Amniotic epithelial cell (primary cell): ENCODE measurements at places on chromosomes 1 and 21.

DNA sequence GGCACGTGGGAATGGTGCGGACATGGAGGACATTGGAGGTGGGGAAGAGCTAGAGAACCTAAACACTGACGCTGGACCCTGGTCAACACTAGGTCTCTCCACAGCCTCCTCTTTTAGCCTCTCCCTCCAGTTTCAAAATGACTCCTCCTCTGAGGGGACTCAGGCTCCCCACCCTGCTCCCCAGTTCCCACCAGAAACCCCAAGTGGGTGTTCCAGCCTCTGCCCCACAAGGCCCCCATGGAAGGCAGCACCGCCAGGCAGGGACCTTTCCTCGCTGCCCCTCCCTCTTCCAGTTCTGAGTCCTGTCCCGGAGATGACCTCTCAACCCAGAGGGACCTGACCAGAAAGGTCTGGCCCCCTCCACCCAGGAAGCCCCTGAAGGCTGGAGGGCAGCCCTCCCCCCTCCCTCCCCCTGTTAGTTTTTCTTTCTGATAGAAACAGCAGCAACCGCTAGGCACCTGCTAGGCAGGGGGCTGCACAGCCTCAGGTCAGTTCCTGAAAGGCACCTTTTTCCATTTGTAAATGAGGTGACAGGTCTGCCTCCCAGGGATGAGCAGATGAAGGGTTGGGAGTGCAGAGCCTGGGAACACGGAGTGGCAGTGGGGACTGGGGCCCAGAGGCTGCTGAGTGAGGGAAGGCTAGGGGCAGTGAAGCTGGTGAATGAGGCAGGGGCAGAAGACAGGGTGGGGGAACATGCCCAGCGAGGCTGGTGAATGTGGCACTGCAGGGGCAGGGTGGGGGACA lies 9.3 kb upstream of the ITGB2 start:
- no peak for DNase-seq

DNA sequence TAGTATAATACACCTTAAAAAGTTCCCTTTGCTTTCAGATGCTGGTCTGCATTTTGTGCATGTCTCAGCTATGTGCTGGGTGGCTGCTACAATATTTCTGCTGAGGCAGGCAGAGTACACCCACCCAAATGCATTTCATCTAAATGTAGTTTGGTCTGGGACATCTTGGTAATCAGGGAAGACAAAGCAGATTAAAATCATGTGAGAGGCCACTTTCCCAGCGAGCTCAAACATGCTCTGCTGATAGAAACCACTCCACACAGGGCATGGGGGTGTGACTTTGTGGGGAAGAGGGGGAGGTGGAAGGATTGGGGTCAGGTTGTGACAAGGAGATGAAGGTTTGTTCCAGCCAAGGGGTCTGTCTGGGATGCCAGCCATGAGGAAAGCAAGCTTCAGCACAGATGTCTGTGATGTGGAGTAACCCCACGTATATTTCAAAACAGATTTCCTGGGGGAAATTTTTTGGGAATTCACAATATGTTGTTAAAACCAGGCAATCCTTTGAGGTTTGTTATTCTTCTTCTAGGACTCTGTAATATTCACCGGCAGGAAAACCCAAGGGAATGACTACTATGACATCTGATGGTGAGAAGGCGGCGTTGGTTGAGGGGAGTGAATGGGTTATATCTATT lies 255.1 kb upstream of the FGGY start:
- peak; percentile 66 for DNase-seq

DNA sequence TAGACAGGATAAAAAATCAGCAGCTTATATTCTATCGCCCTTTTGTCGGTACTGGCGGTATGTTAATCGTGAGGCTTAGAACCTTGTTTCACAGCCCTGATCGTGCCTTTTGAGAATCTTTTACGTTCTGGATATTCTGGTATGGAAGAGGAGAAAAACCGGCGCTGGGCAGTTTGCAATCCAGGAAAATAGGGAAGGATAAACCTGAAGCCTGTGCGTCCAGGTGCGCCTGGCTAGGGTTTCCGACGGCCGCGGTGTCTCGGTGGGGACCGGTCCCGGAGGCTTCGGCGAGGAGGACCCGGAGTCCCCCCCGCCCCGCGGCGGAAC lies 258 bp upstream of the SYPL2 start:
- DNase-seq, result no peak

- DNase-seq, result no peak
Measured at GRCh38 chr1:228765168-228765946, 30.1 kb downstream of the RHOU start.

DNA sequence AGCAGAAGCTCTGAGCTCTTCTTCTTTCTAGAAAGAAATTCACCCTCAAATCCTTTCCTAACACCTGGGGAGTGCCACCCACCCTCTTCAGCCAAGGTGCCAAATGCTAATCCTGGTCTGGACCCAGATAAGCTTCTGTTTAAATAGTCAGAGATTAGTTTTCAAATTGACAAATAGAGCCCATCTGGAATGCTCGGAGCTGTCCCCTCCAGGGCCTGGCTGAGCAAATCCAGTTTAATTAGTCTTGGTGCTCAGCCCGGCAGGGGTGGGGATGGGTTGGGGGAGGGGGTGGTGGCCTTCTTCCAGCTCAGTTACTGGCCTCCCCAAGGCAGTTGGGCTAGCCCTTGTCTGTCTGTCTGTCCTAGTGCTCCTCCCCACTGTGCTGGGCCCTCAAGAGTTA lies 269.5 kb downstream of the GRIK3 start:
- no peak for DNase-seq

- DNase-seq, result no peak
Measured at GRCh38 chr1:27364696-27365371, 1.9 kb downstream of the MAP3K6 start.

GRCh38 chr1:39158327-39159086 lies 46.0 kb upstream of the MACF1 start:
- peak; percentile 70 for DNase-seq

DNA sequence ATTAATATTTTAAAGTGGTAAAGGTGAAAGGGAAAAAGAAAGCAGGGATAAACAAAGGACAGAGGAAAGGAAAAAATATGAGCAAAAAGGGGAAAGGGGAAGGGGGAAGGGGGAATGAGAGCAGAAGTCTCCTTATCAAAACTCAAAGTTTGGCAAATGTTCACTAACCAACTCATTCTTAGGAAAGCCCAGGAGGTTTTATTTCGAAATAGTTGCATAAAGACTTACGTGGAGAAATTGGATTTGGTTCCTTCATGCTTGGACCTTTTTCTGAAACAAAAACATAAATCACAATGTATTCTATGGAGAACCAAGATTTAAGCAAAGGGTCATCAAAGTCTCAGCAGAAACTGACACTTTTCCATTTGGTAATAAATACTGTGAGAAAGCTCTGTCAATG lies 188.1 kb downstream of the TGFBR3 start:
- DNase-seq, result peak; percentile 87
